ENCODE measurements at places on chromosomes 5 and 9.

GRCh38 chr5:56328753-56329560 is 95.8 kb upstream of the ANKRD55 start:
- DNase-seq: no peak

DNA sequence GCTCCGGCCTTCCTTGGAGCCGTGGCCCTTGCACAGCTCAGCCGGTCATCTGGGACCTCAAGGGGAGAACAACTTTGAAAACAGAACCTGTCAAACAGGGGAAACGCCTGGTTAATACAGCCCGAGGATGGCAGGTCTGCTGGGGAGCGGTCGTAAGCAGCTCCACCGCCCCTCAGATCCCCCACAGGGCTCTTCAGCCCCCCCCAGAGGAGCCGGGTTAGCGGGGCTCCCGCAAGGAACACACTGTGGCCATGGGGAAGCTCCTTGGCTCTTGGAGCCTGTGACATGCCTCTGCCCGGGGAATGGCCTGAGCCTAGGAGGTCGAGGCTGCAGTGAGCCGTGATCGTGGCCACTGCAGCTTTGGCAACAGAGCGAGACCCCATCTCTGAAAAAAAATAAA is 6.8 kb downstream of the TMEM250 start:
- DNase-seq: no peak

DNA sequence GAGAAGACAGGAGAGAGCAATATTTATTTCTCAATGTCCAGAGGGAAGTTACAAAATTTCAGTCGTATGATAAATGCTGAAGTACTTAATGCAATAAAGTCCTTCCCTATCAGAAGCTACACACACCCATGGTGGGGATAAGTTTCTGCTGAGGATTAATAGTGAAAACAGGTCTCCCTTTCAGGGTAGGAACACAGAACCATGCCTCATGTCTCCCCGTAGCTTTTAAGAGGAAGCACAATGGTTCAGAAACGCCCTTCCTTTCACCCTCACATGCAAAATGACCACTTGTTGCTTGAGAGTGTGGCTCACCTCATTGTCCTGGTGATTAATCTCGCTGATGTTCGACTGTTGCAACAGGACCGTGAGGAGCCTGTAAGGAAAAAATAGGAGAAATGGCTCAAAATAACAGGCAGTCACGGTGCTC is 73.6 kb downstream of the ANKRD55 start:
- no peak for DNase-seq

GRCh38 chr5:76099756-76100155 is 16.6 kb downstream of the SV2C start:
- no peak for DNase-seq

GRCh38 chr5:60354311-60354710 is 345.7 kb downstream of the DEPDC1B start:
- DNase-seq: no peak

GRCh38 chr9:33780276-33780675 is 15.1 kb upstream of the PRSS3 start:
- DNase-seq: no peak

GRCh38 chr9:6845128-6845826 is 87.5 kb downstream of the KDM4C start:
- no peak for DNase-seq

DNA sequence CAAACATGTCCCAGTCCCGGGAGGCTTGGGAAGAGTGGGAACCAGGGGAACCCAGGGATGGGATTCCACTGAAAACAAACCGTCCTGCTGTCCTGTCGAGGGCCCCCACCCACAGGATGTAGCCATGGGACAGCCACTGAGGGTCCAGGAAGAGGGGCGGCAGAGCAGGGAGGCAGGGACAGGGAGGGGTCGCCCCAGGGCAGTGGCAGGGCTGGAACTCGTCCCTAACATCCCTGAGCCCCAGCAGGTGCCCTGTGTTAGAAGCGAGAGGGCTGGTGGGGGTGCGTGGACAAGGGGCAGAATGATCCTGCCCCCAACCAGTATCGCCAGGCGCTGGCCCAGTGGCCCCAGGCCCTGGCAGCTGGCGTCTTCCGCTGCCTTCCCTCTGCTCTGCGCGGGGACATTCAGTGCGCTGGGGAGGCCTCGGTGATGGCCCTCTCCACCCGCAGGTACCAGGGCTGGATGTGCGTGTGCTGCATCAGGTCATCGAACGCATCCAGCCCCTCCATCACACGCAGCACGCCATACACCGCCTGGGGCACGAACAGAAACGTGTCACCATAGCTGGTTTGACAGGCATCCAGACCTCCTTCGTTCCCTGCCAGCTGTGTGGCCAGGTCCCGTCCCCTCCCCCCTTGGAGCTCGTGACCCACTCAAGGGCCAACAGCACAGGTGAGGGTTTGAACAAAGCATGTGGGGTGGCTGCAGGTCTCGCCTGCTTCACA is 6.6 kb downstream of the PTGES2 start:
- DNase-seq: no peak

DNA sequence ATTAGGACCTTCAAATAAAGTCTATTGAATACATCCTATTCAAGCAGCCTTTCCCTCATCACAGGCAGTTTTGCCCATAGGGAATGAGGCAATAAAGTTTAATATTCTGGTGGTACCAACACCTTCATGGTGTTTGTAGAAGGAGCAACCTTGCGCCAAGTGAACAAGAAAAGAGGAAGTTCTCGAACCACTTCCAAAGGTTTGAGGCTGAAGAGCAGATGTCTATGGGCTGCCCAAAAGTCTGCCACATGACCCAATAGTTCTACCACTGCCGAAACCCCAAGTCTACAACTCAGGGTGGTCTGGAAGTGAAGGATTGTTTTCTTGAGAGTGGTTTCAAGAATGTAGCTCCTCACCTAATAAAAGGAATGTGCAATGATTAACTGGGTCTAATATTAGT is 123.1 kb downstream of the NPR3 start:
- DNase-seq: no peak

GRCh38 chr5:35030426-35031100 is 17.2 kb downstream of the AGXT2 start:
- DNase-seq: no peak

DNA sequence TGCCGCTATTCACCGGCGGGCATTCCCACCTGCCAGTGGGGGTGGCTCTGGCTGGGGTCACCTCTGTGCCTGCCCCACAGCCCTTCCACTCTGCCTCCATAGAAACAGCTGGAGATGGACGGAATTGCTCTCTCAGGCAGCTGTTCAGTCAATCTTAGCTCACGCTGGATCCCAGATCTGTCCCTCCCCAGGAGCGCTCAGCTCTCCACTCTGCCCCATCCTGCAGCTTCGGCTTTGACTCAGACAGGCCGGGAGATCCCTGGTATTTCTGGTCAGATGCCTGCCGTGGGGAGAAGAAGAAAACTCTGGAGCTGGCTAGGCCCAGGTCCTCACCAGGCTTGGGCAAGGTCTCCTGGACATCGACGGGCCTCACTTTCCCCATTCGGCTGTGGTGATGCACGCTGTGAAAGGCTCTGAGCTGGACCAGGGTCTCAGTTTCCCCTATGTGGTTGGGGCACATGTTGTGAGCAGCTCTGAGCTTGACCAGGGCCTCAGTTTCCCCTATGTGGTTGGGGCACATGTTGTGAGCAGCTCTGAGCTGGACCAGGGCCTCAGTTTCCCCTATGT is 7.6 kb upstream of the SLC9A3 start:
- DNase-seq: no peak

DNA sequence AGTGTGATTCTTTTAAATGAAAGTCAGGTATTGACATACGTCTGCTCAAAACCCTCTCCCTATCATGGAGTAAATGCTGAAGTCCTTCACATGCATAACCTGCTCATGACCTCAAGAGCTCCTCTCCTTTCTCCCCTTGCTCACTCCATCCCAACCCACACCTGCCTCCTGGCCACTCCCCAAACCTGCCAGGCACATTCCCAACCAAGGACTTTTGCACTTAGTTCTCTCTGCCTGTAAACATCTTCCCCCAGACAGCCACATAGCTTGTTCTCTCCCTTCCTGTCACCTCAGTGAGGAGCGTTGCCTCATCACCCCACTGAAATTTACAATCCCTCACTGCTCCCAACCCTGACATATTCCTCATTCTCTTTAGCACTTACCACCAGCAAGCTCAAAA is 8.7 kb downstream of the SETD9 start:
- DNase-seq: no peak

DNA sequence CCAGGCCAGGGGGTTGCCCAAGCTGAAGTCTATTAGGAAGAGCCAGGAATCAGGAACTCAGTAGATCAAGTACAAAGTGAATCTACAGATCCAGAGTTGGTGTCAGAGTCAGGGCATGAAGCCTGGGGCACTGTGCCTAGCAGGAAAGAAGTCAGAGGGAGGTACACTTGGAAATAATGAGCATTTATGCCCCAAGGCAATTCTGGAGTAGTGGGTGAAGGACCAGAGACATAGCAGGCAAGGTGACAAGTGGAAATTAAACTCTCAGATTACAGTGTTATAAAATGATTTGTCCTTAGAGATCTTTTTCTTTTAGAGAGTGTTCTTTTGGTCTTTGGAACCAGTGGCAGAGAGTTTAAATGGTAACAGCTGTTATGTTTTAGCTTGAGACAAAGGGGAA is 138.0 kb downstream of the ADAMTSL1 start:
- no peak for DNase-seq

DNA sequence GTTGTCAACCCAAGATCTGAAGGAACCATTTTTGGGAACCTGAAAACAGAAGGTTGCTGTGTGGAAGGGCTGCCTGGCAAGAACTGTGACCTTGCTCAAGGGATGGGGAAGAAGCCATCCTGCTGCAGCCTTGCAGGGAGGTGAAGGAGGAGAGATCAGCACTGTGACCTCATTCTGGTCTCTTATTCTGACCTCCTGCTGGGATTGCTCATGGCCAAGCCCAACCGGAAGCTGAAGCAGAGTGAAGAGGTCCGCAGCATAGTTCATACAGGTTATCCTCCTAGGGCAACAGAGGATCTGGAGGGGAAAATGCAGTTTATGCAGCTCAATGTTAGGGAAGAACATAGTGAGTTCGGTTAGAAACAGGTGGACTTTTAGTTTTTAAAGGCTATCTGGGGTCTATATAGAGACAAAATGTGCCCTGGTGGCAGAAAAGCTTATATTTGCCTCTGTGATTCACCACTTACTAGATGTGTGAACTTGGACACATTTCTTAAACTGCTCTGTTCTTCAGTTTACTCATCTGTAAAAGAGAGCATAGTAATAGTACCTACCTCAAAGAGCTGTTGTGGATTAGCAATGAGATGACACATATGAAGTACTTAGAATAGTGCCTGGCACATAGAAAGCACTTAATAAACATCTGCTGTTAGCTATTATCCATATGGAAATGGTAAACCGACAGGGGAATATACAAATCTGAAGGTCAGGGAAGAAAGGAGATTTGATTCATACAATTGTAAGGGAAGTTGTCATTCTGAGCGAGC is 57.9 kb upstream of the BNC2 start:
- no peak for DNase-seq

GRCh38 chr9:125330587-125330986 is 69.0 kb downstream of the GAPVD1 start:
- no peak for DNase-seq
